ENCODE measurements at places on chromosomes 11 and 22.

DNA sequence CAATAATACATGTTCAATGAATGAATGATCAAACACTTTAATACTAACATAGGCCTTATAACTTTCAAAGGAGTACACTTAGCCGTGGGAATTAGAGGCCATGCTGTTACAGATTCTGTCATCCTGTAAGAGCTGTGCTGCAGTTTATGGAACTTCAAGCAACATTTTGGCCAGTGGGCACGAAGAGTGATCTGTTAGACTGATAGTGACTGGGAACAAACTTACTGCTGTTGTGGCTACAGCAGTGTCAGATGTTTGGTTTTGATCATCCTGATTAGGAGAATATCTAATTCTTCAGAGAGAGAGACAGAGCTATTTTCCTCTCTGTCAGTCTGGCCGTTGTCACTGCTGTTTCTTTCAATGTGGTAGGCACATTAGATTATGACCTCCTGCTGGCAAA, 348.9 kb downstream of the NELL1 start:
- no peak for DNase-seq

DNA sequence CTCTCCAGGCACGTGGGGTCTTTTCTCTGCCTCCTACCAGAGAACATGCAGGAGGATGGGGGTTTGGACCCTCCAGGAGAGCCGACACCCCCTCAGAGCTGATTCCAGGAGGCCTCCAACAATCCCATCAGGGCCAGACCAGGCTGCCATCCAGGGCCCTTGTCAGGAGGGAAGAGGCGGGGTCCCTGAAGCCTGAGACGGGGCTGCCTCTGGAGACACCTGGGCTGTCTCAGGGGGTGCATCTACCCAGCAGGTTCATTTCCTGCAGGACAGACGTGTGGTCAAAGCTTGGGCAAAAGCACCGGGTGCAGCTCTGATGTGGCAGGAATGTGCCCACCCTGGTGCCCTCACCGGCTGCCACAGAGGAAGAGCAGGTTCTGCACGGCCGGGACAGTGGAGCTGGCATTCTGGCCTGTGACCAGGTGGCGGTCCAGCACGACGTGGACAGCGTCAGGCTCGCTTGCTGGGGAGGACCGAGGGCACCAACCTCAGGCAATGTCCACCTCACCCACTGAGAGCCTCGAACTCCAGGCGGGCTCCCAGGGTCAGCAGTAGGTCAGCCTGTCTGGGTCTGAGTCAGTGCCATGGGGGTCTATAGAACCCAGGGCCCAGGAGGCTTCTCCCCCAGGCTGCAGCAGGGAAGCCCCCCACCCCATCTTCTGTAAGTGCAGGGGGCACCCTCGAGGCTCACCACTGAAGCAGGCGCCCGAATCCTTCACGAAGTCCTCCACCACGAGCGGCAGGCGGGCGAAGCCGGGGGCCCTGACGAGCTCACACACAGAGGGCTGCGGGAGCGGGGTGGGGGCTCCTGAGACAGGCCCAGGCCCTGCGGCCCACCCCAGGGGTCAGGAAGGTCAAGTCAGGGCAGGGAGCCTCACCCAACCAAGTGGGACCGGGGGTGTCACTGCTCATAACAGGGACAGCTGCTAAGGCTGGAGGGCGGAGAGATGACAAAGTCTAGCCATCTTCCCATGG, 6.4 kb downstream of the GATD1 start:
- no peak for DNase-seq

DNA sequence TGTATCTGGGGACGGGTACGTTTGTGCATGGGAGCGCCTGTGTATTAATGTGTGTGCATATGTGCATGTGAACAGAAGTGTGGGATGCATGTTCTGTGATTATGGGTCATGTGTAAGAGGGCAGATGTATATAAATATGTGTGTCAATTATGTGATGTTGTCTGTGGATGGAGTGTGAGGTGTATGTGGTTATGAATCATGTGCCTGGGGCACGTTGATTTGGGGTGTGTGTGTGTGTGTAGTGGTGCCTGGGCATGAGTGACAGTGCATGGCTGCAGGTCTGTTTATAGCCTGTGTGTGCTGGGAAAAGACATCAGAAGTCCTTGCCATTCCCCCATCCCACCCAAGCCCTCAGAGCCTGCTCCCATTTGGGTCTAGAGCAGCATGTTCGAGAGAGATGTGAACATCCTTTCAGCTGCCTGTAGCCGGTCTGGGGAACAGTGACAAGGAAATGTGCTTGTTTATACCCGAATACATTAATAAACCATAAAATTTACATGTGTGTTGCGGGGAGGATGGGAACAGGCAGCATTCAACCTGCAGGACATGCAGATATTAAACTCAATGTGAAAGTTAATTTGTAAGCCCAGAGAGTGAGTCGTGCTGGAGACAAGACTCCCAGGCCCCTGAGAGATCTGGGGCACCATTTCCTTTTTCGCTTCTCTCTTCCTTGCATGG, 129.0 kb downstream of the NECTIN1 start:
- no peak for DNase-seq

GRCh38 chr11:67117176-67117575, 1.9 kb upstream of the KDM2A start:
- no peak for DNase-seq

DNA sequence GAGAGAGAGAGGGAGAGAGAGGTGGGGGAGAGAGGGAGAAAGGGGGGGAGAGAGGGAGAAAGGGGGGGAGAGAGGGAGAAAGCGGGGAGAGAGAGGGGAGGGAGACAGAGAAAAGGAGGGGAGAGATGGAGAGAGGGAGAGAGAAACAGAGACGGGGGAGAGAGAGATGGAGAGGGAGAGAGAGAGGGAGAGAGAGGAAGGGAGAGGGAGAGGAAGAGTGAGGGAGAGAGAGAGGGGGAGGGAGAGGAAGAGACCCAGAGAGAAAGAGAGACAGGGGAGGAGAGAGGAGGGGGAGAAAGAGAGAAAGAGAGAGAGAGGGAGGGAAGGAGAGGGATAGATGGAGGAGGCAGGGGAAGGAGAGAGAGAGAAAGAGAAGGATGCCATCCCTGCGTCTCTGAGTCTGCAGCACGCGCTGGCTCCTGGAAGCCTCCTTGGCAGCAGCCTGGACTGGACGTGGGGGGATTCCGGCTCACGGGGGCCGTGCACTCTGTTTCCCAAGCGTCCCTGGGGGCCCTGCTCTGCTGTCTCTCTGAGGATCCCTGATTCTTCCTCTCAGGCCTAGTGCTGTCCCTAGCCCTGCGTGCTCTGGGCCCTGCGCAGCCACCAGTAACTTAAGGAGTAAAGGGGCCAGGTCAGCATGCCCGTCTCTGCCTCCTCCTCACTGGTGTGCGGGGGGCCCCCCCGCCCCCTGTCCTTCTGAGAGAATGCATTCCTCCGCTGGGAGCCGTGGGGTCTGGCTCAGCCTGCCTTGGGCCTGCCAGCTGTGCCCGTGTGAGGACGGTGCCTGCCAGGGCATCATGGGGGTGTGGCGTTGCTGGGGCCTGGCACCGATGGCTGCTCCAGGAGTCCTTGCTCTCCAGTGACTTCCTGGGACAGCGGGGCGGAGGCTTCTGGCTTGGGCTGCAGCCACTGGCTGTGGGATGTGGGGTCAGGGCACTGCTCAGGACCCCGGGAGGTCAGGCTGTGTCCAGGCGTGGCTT, 429.5 kb downstream of the TBC1D22A start:
- DNase-seq: no peak

GRCh38 chr11:67654225-67654624, 3.7 kb upstream of the ACY3 start:
- DNase-seq: no peak

DNA sequence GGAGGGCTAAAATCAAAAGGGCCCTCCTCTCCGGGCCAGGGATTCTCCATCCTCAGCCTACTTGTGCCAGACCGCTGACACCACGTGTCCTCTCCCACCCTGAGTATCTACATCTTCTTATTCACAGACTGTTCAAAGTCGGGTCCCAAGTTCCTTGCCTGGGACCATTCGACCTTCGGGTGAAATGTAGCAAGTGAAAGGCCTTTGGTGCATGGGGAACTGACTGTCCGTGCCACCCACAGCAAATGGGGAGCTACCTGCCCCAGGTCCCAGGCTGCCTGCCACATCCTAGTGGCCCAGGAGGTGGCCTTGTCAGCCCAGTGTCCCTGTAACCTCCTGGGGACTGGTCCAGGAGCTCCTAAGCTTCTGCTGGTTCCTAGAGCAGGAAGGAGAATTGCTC, 67.3 kb downstream of the RTL6 start:
- no peak for DNase-seq

DNA sequence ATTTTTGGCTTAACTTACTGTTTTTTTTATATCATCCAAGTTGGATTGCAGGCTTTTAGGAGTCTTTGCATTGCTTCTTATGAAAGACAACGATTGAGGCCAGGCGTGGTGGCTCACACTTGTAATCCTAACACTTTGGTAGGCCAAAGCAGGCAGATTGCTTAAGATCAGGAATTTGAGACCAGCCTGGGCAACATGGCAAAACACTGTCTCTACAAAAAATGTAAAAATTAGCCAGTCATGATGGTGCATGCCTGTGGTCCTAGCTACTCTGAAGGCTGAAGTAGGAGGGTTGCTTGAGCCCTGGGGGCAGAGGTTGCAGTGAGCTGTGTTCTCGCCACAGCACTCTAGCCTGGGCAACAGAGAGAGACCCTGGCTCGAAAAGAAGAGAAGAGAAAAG, 56.6 kb downstream of the BID start:
- DNase-seq: no peak

- DNase-seq: no peak
Measured at GRCh38 chr11:34331329-34331728, 26.5 kb downstream of the ABTB2 start.

DNA sequence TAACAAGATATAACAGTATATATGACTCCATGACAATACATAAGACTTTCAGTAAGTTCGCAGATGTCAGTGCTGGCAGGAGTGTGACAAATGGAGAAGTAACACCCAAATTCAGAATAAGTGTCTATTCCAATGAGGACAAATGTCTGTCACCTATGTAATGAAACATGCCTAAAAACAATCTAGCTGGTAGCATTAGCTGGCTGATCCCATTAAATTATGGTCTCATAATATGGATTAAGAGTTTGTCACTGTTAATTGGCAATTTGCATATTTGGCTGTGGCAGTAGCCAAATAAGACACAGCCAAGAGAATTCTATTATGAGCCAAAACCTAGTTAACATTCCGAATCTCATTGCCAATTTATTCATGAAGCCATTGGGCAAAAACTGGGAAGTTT, 30.2 kb upstream of the CAVIN3 start:
- DNase-seq: no peak

DNA sequence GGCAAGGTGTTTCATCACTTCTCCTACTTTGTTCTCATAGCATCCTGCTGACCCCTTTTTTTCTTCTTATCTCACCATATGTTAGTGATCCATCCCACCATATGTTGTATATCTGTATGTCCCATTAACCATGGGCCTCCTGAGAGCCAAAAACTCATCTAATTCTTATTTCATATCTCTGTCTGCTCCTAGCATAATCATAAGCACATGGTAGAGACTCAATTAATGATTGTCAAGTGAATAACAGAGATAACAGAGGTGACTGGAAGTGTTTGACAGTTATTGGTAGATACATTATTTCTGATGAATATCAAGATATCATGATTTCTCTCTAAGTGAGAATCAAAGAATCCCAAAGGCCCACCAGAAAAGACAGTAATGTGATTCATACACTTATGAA, 138.1 kb upstream of the MPPED2 start:
- DNase-seq: no peak

DNA sequence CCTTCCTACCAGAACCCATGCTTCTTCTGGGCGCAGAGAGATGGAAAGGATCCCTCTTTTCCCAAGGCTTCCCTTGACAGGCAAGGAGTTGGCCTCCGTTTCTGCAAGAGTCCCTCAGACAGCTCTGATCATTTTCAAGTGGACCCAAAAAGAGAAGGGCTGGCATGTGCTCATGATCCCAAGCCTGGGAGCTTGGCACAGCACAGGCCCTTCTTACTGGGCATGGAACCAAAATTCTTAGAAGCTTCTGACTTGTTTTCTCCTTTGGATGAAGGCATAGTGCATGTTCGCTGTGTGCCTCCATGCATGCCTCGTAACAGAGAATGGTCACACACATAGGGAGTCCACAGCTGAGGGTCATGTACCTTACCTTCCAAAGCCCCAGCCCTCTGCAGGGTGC, 449.6 kb downstream of the MIAT start:
- DNase-seq: no peak

DNA sequence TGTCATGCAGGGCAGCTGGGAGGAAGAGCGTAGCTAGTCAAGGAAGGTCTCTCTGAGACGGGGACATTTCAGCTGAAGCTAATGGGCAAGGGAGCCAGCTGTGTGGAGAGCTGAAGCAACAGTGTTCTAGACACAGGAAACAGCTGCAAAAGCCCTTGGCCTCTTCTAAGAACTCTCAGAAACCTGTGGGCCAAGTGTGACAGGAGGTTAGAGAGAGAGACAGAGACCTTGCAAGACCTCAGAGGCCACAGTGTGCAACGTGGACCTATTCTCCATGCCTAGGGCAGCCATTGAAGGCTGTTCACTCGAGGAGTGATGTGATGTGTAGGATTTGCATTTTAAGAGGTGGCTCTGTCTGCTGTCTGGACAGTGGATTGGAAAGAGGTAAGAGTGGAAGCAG, 48.7 kb upstream of the TNRC6B start:
- DNase-seq: peak; percentile 20

DNA sequence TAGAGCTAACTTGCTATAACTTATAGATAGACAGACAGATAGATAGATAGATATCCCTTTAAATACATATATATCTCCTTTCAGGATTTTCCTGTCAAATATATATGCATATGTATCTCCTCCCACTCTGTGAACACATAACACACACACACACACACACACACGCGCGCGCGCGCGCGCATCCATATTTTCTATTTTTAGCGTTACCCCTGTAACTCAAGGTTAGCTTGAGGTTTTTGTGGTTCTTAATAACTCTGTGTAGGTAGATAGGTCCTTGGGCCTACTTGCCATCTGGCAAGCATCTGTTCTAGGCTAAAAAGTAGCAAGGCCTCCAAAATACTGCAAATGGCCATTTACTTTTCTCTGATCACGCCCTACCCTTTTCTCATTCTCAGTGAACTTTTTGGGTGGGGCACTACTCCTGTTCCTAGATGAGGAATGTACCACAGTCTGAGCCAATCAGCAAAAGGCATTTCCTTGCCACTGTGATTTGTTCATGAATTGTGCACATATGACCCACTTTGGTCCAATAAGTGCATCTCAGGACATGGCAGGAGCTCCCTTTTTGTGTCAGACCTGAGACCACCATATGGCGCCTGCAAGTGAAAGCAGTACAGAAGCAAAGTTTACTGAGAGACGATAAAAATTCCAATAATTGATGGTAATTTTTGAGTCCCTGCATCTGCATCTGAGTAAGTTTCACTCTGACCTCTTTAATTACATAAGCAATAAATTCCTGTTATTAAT, 740.5 kb upstream of the API5 start:
- no peak for DNase-seq

Measured in activated naive CD8-positive, alpha-beta T cell treated with anti-CD3 and anti-CD28 coated beads for 36 hours (primary cell).